Glomerular endothelial cell (primary cell): ENCODE measurements at places on chromosomes 1 and 21. TPM values are rescaled to one million over a fixed set of nuclear protein-coding genes. Genes with fewer than 3 reads are reported as not detected.

Gene FCRL1
- not detected in 2 replicates for total RNA-seq

Gene NBL1
- 66.4 and 72.9 TPM in 2 replicates for total RNA-seq

Gene ASPM
- 4.5 and 11.3 TPM in 2 replicates for total RNA-seq

Gene EMC1
- 51.2 and 70.2 TPM in 2 replicates for total RNA-seq

Gene CASQ2
- total RNA-seq: not detected in 2 replicates

Gene KRTAP10-10
- total RNA-seq: not detected in 2 replicates
